ENCODE measurements at places on chromosomes 7 and 10.

- peak; percentile 23 for DNase-seq
Observed at GRCh38 chr10:92590623-92591549, 2.0 kb upstream of the KIF11 start.

GRCh38 chr10:28505359-28505959, 27.5 kb upstream of the WAC start:
- DNase-seq = no peak

DNA sequence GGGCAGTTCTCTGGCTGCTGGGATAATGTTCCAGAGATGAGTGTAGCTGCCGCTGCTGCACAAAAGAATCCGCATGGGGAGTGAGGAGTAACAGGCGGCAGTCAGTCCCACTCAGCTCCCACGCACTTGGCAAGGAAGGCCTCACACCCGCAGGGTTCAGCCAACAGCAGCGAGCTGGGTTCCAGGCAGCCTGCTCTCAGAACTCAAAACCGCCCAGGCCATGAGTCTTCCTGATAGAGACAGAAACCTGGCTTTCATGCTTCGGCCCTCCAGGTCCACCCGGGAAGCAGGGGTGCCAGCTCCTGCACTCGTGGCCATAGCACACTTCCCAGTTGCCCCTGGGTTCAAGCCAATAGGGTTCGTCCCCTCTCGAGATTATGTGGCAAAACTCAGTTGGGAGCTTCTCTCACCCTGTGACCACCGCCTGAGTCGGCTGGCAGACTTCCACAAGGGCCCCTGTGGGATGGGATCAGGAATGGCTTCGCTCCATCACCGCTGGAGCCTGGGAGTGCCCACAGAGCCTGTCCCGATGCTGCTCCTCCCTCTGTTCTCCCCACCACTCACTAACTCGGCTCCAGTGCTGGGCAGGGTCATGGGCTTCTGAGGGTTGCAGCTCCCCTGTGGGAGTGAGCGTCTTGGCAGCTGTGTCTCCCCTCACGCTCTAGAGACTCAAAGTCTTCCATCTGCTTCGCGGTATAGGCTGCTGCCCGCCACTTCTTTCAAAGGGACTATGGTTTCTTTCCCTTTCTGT, 20.6 kb downstream of the CLRN3 start:
- no peak for DNase-seq

DNA sequence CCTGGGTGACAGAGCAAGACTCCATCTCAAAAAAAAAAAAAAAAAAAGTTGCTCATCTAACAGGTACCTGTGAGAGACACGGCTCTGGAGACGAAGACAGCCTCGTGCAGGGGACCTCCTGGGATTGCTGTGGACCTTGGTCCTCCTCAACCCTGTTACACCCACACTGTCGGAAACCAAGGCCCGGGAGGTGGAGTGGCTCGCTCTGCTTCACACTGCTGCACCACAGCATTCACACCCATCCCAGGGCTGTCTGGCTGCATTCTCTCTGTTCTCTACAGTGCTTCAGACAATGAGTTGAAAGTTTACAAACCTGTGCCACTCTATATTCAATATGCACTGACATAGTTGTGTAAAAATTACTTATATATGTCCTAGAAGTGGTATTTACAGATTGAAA, 101.0 kb upstream of the TNS3 start:
- no peak for DNase-seq

DNA sequence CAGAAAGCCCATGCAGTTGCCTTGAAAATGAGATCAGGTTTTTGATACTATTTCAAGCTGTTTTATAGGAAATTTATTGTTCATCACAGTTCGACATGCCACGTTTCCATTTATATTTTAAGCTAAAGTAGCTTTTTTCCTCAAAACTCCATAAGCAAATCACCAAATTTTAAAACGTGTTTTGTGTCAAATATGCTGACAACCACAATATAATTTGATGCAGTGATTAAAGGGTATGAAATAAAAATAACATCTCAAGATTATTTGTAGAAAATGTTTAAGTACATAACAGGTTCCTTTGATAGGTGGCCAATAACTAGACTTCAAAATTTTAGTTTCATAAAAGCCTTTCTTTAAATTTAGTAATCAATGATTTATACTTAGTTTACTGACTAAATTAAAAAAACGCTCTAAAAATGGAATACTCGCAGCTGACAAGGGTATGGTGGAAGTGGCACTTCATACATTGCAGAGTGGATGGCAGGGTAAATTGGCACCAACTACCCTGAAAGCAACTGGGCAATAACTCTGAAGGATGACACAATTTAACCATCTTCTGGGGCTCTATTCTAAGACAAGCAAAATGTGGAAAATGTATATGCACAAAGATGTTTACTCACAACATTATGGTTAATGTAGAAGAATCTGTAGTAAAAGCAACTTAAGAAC, 481.6 kb downstream of the TNS3 start:
- no peak for DNase-seq

All from CD4-positive, alpha-beta T cell treated with Interleukin-4 for 1 hour (primary cell).